ENCODE measurements at places on chromosomes 3 and 15.

- no peak for DNase-seq
These were observed 430.0 kb downstream of the SHQ1 start for GRCh38 chr3:72418244-72418643.

- DNase-seq = no peak
These were observed 24.7 kb downstream of the RASGRF1 start for GRCh38 chr15:79065706-79066376.

DNA sequence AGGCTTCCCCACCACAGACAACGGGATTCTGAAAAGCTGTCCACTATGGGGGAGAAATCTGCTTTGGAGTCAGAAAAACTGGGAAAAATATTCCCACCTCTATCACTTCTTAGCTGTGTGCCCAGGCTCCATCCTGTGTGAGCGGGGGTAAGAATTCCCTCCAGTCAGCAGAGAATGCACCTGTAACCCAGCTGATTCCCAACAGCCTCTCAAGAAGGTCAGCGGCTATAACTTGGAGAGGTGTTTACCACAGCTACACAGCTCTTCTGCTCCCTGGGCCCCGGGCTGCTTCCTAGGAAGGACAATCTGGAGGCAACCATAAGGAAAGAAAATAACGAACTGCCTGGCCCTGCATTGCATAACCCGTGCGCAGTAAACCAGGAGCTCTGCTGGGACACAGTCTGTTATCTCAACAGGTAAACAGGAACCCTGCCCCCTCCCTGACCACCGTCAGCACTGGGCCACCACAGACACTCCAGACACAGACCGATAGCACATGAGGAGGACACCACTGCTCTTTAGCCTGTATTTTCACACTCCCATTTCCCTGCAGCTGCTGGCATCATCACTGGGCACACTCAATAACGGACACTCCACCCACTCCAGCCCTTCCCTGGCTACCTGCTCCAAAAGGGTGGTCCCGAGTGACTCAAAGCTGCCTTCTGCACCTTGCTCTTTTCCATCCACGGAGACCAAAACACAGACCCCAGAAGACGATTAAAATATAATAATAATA, 2.1 kb downstream of the RAB43 start:
- DNase-seq = no peak

GRCh38 chr15:97597801-97598200, 362.7 kb upstream of the ARRDC4 start:
- DNase-seq = no peak

DNA sequence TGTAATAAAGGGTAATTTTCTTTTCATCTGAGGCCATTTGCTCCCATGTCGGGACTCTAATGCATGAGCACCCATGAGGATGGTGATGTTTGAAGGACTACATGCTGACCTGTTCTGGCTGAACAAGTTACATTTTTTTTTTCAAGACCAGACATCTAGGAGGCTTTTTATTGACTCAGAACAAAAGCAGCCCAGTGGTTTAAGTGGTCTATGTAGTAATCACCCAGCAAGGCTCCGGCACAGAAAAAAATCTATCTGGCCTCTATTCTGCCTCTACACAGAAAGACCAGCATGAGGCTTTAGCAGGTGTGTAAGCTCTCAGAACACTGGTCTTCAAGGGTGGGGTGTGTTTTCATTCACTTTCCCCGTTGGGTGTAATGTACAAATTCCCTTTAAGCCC, 95.1 kb upstream of the ZBED2 start:
- DNase-seq = no peak

DNA sequence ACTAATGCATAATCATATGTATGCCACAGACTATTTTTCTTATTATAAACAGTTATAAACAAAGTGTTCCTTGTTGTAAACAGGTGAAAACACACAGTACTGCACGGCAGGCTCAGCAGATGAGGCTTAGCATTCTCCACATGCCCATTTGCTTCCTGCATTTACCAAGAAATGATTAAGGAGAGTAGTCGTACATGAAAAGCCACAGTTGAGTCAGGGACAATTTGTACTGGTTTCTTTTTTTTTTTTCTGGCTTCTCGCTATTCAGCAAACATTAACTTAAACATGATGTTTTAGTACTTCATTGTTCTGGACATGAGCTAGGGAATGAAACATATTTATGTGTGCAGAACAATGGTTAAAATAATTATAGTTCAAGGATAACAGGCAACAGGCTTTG, 63.4 kb downstream of the GHSR start:
- no peak for DNase-seq

- DNase-seq = no peak
These were observed 30.2 kb downstream of the FAM174B start for GRCh38 chr15:92625251-92625980.

- no peak for DNase-seq
These were observed 54.8 kb downstream of the ANAPC13 start for GRCh38 chr3:134430950-134431445.

DNA sequence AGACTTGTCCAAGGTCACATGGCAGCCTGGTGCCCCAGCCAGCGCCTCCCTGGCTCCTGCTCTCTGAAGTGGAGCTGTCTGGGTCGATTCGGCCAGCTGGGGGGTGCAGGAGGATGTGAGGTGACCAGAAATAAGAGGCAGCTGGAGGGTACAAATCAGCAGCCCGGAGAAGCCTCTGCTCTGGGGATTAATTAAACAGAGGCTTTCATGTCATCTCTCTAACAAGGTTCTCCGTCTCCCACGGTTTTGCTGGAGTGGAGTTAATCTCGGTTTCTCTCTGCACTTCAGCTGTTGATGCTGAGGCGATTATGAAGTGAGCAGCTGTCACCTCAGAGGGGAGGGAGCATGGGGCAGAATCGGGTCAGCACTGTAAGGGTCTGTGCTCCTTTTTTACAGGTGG, 236.8 kb downstream of the TLE3 start:
- DNase-seq = peak; percentile 64

DNA sequence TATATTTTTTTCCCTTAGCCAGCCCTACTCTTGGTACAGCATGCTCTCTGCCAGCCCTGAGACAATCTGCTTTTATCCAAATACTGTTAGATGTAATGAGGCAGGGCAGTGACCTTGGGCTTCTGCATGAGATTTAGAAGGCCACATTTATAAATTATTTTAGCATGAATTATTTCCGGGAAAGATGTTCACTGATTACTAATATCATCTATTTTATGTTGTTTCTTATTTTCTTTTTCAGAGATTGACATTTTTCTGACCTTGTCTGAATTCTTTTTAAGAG, 23.1 kb downstream of the CRTC3 start:
- DNase-seq = no peak

GRCh38 chr3:26713091-26713490, 90.5 kb downstream of the LRRC3B start:
- DNase-seq = no peak

- no peak for DNase-seq
These were observed 548.0 kb upstream of the CCDC54 start for GRCh38 chr3:106829206-106829605.

DNA sequence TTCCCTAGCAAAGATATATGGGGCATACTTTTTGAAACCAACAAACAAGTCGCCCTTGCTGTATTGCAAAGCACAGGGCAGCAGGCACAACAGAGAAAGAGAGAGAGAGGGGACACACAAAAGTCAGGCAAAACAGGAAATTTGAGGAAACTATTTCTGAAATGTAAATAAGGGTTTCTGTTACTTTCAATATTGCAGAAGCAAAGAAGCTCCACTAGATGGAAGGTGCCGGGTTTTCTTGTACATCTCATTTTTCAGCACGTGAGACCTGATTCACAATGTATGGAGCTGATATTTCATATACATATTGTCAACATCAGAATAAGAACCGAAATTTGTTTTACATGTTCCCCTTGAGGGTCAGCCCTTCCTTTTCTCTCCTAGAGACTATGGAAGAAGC, 127.4 kb downstream of the FOXP1 start:
- DNase-seq = no peak

GRCh38 chr15:80533790-80534333, 129.7 kb downstream of the ARNT2 start:
- DNase-seq = no peak

GRCh38 chr15:99443768-99444446, 121.9 kb upstream of the MEF2A start:
- DNase-seq = no peak

DNA sequence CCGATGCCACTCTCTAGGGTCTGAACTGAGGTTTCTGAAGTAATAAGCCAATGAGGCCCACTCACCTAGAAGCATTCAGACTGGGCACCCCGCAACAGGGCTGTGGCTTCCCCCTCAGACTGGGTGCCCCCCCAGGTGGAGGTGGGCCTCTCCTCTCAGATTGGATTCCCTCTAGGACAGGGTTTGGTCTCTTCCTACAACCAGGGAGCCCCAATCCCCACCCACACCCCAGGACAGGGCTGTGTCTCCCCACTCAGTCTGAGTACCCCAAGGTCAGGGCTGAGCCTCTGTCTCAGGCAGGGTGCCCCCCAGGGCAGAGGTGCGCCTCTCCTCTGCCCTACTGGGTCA, 27.7 kb downstream of the PTH1R start:
- DNase-seq = no peak

GRCh38 chr15:58080398-58080797, 14.9 kb upstream of the ALDH1A2 start:
- no peak for DNase-seq

- peak; percentile 87 for DNase-seq
These were observed 17.3 kb downstream of the DPH3 start for GRCh38 chr3:16247282-16248061.

- no peak for DNase-seq
These were observed 11.1 kb upstream of the MBNL1 start for GRCh38 chr3:152257563-152258035.

DNA sequence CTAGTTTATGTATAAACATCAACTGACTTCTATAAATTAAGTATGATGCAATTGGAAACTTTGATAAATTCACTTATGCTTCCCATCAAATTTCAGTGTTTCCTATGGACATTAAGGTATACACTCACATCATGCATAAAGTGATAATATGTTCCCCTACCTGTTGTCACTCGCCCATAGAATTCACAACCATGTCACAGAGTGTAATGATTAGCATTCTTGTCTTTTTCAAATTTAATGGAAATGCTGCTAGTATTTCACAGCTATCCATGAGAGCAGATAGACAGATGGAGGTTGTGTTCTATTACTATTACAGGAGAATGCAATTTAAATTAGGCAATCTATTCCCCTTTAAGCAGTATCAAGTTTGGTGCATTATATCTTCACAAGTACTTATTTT, 984 bp downstream of the PLSCR4 start:
- no peak for DNase-seq

- DNase-seq = peak; percentile 4
These were observed 60.8 kb downstream of the RIOX2 start for GRCh38 chr3:97911459-97911858.

GRCh38 chr3:155303540-155304097, 10.1 kb upstream of the STRIT1 start:
- no peak for DNase-seq

- DNase-seq = peak; percentile 81
These were observed 48.3 kb downstream of the DHX36 start for GRCh38 chr3:154275965-154276364.

- DNase-seq = no peak
These were observed 390.2 kb downstream of the NR2F2 start for GRCh38 chr15:96720656-96721055.

DNA sequence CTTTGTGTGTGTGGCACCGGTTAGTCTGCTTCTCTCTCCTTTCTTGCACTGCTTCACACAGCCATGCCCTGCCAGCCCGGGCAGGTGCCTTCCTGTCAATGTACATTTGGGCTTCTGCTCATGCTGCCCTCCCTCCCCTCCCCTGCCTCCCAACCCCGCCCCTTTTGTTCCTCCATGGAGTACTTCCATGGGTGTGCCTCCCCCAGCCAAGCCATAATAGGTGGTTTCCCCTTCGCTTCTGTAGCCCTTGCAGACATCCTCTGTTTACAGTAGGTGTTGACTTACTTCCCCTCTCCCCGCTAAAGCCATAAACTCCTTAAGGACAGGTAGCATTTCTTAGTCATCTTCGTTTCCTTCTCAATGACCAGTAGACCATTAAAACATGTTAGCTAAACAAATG, 31.8 kb upstream of the CRTC3 start:
- no peak for DNase-seq

GRCh38 chr15:49898097-49898496, 220.9 kb downstream of the ATP8B4 start:
- DNase-seq = no peak

DNA sequence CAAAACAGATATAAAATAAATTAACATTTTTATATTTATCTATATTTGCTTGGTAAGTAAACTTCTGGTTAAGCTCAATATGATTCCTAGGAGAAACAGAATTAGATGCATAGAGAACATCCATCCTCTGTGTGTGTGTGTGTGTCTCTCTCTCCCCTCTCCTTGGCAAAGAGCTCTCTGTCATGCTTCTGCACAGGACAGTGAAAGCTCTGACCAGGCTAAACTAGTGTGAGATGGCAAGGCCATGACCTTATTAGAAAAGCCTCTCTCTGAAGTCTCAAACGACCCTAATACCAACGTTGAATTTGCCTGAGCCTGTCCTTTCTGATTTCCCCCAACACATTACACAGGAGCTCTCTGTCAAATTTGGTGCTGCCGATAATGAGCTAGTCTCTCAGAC, 746.0 kb downstream of the VGLL3 start:
- DNase-seq = peak; percentile 85

DNA sequence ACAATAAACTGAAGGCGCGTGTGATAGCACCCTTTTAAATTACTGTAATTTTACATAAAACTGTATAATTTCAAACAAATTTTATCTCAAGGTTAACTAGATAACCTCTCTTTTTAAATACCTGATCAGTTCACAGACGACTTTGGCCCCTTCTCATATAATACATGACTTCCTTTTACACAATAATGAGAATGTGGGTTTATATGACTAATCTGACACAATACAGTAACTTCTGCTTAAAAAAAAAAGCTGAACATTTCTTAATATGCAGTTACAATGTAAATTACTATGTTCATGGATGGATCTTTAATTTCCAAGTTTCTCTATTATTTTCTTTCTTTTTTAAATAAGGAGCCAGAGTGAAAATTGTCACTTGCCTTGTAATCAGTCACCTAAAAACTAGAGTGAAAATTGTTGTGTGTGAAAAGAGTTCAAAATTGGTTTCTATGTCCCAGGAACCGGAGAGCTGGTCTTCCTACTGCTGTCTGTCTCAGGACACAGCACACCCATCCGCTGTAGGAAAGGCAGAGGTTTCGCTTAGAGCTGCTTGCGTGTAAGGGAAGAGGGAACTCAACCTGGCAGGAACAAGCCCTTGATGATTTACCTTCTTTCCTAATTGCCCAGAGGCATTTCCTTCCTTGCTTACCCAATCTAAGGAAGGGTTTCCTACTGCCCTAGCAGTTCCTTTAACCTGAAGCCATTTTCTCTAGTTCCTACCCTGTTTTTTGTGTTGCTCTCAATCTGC, 33.3 kb downstream of the PLD1 start:
- peak; percentile 17 for DNase-seq

GRCh38 chr3:17144665-17144993, 259.9 kb downstream of the PLCL2 start:
- DNase-seq = no peak

DNA sequence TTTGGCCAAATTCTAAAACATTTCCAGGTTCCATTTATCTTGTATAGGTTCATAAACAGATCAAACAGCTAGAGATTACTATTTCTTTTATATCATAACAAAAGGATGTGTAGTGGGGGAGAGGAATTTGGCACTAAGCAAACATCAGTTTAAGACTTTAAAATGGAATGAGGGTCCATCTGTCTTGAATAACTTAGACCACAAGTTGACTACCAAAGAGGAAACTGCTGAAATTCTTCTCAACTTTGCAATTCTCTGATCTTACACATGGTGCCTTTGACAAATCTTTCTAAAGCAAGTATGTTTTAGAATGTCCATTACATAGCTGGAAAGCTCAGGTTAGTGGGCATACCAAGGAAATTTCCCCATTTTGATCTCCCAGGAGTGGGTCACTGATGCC, 140.5 kb upstream of the ADAMTS9 start:
- DNase-seq = no peak

- DNase-seq = peak; percentile 15
These were observed 4.4 kb upstream of the BRPF1 start for GRCh38 chr3:9727041-9727595.

All from retina (tissue), 1 donor.